ENCODE measurements at places on chromosomes 3 and 15.
A peak's percentile ranks its signal among the peaks of the same experiment; 100 is the strongest.

- no peak for DNase-seq
Measured at GRCh38 chr3:88988906-88989305, 118.5 kb upstream of the EPHA3 start.

DNA sequence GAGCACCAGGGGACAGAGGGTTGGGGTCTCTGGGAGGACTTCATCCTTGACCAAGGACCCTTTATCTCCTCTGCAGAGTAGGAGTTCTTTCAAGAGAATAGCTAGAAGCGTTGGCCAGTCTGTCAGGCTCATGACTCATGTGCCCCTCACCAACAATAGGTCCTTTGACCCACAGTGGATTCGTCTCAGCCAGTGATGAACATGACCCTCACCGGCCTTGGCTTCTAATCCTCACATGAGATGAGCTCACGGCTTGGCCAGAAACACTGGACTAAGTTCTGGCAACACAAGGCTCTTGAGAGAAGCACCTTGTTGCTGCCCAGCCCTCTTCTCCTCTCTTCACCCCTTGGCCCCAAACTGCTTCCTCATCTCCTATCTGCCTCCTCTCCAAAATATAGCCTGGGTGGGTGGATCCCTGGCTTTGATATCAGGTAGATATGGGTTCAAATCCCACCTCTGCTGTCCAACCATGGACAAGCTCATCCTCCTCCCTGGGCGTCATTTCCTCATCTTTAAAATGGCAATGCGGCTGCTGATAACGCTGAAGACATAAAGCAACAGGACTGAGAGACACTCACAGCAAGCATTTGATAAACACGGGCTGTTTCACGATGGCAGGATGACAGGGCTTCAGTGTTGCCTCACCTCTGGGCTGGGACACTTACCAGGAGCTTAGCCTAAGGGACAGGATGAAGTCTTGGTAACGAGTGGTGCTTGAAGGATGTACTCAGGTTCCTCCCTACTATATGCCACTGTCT lies 446.7 kb upstream of the PROK2 start:
- DNase-seq: no peak

DNA sequence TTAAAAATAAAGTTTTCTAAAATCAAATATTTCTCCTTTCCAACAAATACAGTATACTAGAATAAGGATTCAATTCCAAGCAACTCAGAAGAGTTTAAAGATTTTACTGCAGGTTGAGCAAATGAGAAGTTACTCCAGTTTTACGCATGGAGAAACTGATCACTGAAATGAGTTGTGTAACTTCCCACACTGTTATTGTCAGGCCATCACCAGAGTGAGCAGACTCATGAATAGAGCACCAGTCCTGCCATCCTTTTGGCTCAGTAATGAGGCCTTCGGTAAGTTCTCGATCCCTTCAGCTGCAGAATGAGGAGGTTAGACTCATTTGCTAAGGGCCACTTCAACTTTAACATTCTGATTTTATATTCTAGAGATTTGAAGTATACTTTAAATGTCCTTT lies 48.1 kb downstream of the OSBPL10 start:
- no peak for DNase-seq

DNA sequence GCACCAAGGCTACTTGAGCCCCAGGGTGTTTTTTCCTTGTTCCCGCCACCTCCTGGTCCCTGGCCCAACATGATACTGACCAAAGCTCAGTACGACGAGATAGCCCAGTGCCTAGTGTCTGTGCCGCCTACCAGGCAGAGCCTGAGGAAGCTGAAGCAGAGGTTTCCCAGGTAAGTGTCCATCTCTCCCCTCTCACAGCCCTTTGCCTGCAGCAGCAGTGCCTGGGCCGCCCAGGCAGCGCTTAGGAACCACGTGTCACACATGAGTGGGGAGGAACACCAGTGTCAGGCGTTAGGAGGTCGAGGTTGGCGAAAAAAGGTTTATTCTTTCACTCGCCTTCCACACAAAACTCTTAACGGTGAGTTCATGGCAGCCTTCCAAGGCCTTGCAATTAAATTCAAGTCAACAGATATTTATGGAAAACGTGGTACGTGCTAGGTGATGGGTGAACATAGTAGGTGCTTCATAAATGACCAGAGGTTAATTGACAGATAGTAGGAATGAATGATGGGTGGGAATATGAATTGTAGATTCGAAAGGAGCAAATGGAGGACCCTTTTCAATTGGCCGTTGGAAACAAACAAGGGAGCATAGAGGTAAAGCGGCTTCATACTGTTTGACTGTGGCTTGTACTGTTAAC lies 486 bp downstream of the CDIN1 start:
- peak; percentile 13 for DNase-seq

DNA sequence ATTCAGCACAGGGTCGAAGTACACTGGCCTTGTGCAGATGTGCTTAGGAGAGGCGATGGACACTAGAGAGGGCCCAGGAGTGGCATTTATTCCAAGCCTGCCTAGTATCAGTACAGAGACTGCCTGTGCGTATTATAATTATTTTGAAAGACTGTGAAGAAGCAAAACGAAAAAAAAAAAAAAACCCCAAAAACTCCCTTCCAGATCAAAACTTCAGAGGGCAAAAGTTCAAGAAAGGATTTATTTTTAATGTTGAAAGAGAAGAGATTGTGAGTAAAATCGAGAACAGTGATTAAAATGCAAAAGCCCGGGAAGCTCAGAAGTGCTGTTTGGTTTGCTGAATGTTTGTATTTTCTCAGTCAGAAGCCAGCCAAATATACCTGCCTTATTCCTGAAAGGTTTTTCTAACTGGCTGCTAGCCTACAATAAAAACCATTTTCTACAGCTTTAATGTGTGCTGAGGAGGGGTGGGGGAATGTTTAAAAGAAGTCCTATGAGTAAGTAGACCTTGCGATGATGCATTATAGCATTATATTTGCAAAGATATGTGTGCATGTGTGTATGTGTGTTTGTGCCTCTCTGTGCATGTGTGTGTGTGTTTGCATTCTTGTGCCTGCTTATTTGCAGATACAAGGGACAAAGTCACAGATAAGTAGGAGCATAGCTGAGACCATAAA lies 19.3 kb upstream of the LZTFL1 start:
- no peak for DNase-seq
